Fibroblast of skin of abdomen (primary cell): ENCODE measurements at places on chromosomes 5 and 9.
A peak's percentile ranks its signal among the peaks of the same experiment; 100 is the strongest.

GRCh38 chr5:111553868-111554267 lies 41.5 kb upstream of the STARD4 start:
- DNase-seq: no peak

DNA sequence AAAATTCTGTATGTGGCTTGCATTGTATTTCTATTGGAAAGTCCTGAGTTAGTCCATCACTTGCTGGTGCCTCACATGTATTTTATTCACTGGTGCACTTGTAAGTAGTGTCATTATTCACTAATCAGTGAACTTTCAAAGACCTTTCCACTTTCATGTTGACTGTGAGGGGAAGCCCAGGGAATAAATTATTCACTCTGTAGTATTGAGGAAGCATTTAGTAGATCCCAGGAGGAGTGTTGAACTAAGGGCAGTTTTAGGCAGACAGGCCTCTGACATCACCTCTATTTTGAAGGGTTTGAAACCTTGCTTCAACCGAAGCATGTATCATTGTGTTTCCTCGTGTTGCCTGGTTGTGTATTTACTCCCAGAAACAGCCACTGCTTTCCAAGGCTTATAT lies 705.4 kb upstream of the RIOK2 start:
- DNase-seq: no peak

DNA sequence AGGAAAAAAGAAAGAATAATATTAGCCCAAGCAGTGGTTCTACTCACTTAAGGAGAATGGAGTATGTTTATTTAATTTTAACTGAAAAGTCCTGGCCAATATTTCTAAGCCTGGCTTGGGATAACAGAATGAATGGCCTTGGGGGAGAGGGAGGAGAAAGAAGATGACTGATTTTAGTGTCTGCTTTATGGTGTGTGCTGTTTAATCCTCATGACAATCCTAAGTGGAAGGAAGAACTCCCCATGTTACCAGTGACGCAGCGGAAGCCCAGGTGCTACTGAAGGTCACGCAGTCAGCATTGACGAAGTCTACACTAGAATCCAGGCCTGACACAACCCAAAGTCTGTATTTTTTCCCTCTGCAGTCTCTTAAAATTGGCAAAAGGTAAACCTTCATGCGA lies 50.5 kb downstream of the PALM2AKAP2 start:
- DNase-seq: no peak

GRCh38 chr9:32398207-32398606 lies 13.8 kb downstream of the ACO1 start:
- peak; percentile 34 for DNase-seq

DNA sequence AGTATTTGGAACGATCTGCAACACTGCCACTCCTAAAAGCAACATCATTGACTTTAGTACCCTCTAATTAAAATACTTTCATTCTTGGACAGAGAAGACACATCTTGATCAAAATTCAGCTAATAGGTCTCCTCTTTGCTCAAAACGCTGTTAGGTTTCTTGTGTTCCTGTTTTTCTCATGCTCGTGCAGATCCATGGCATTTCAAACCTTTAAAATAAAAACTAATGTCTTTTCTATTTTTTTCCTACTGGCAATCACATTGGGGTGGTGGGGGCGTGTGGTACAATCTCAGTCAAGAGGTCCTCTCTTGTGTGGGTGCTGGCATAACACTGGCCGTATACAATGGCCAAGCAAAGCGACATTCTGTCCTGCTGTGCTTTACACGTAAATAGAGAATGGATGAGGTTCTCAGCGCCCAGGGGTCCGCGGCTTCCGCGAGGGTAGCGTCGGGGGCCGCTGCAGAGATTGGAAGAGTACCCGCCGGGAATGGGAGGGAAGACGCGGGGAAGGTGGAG lies 315 bp upstream of the GPR150 start:
- no peak for DNase-seq

- DNase-seq: no peak
These were observed 30.5 kb downstream of the ZNF366 start for GRCh38 chr5:72476721-72477120.

DNA sequence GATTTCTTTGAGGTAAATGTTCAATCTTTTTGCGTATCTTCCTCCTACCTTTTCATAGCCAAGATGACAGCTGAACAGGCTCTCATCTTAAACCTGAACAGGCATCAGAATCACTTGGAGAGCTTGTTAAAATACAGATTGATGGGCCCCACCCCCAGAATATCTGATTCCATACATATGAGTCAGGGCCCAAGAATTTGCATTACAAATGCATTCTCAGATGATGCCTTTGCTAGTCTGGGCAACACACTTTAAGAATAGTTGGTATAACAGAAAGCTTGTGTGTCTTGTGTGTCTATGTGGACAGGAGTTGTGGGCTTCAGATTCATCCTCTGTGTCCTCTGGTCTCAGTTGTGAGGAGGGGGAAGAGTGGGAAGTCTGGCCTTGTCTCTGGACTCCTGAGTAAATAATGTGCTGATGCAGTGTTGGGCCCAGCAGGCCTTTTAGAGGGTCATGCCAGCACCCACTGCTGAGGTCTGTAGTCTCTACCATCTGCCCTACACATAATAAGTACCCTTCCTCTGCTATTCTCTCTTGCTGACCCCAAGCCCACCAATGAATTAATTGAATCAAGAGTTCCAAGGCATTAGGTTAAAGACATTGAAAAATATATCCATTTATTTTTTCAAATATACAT lies 43.1 kb downstream of the PTCD2 start:
- DNase-seq: peak; percentile 88

- DNase-seq: peak; percentile 26
These were observed 384.2 kb upstream of the ZNF462 start for GRCh38 chr9:106478727-106479126.

DNA sequence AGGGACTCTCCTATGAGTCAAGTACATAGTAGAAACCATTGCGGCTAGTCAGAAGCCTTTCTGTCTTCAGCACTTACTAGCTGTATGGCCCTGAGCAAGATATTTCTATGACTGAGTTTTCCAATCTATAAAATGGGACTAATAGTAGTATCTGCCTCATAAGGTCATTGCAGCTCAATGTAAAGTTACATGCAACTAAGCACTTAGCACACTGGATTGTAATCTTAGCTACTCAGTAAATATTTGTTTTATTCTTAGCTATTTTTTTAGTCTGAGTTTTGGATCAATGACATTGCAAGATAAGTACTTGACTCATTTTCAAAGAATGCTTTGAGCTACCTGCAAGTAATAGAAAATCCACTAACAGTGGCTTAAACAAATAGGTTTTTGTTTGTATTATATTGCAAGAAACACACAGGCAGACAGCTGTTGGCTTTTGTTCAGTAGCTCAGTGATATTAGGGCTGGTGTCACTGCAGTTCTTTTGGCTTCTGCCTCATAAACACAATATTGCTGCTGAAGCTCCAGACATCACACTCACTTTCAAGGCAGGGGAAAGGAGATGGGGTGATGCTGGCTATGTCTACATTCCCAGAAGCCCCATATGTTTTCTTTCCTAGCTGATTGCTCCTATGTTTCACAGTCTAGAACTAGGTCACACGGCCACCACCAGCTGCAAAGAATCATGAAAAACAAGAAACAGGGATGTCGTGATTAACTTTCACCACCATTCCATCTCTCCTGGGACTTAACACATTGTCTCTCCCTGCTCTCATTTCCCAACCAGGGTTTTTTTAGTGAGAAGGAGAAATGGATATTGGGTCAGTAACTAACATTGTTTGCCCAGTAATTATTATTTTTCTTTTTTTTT lies 26.9 kb upstream of the FAT2 start:
- no peak for DNase-seq

DNA sequence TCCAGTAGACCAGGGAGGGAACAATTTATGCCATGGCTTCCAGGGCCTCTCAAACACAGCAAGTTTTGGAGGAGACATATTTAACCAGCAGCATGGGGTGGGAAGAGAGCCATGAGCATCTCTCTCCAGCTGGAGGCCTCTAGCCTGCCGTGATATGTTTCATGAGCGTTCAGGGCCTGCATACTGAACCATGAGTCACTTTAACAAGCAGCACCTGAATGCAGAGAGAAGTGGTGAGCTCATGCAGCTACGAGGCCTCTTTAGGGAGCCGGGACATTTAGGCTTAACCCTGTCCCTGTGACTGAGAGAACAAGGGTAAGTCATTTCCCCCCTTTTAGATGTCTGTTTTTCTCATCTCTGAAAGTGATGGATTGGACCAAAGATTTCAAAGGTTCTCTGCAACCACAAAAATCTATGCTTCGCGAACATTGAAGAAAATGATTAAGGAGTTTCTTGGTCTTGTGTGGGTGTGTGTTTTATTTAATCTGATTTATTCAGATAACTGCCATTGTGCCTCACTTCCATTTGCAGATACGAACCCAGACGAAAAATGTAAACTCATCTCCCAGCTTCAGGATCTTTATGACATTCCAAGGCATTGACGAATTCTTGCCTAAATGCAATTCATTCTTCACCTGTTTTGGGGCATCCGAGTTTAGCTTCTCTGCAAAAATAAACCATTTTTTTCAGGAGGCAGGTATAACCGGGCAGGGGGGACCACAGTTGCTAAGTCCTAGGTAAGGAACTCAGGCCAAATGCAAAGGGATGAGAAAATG lies 157.0 kb downstream of the GABBR2 start:
- DNase-seq: peak; percentile 78

DNA sequence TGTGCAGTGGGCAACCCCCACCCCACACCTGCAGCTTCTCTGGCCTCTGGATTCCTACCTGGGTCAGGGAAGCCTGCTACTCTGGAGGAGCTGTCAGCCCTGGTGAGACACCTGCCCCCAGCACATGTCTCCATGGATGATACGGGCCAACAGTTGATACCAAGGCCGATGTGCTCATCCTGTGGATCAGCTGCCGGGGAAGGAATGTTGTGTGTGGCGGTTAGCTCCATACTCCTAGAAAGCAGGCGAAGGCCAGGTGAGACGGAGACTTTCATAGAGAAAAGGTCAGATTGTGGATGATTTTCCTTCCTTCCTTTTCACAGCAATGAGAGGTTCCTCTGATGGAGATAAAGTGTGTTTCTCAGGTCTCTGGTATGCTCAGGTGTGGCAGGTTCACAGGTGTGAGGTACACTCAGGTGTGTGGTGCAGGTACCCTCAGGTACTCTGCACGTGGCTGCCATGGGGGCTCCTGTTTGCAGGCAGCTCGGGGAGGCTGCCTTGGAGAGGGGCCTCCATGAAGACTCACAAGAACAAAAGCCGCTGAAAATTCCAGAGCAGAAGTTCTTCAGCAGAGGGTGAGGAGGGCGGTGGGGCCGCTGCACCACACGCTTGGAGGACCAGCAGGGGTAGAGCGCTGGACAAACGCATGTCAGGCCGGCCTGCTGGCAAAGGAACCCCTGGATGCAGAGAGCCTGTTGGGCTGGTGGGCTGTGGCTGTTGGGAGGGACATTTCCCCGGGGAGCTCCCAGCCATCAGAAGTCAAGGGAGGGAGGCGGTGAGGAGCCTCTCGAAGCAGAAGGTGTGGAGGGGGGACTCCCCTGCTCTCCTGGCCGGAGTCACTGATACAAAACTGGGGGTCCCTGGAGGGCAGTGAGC lies 5.1 kb upstream of the AHRR start:
- DNase-seq: no peak

GRCh38 chr9:1939926-1940368 lies 75.2 kb upstream of the SMARCA2 start:
- DNase-seq: no peak

DNA sequence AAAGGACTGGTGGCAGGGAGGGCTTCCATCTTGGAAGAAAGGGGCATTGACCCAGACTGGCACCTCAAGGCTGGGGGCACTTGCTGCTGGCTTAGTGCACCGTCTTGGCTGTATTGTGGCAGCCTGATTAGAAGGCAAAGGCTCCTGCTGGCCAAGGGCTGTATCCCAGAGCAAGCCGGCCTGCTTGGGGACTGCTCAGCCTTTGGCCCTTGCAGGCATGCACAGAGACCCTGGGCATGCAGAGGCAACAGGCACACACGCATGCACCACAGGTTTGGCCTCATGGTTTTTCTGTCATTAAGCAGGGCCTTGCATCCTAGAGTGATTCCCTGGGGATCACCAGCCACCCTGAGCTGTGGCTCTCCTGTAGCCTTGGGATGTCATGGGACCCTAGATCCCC lies 29.0 kb downstream of the PITX1 start:
- DNase-seq: no peak

DNA sequence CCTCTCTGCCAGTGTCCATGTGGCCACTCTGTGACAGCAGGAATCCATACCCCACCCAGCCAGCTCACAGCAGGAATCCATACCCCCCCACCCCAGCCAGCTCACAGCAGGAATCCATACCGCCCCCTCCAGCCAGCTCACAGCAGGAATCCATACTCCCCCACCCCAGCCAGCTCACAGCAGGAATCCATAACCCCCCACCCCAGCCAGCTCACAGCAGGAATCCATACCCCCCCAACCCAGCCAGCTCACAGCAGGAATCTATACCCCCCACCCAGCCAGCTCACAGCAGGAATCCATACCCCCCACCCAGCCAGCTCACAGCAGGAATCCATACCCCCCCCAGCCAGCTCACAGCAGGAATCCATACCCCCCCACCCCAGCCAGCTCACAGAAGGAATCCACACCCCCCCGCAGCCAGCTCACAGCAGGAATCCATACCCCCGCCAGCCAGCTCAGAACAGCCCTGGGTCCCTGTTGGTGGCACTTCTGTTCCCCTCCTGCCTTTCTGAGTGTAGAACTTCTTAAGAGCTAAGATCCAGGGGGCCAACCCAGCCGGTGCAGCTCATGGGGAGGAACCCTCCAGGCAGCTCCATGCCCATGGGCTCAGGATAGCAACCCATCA lies 8.4 kb upstream of the RXRA start:
- peak; percentile 98 for DNase-seq

GRCh38 chr5:139671096-139671841 lies 23.1 kb downstream of the CXXC5 start:
- no peak for DNase-seq

DNA sequence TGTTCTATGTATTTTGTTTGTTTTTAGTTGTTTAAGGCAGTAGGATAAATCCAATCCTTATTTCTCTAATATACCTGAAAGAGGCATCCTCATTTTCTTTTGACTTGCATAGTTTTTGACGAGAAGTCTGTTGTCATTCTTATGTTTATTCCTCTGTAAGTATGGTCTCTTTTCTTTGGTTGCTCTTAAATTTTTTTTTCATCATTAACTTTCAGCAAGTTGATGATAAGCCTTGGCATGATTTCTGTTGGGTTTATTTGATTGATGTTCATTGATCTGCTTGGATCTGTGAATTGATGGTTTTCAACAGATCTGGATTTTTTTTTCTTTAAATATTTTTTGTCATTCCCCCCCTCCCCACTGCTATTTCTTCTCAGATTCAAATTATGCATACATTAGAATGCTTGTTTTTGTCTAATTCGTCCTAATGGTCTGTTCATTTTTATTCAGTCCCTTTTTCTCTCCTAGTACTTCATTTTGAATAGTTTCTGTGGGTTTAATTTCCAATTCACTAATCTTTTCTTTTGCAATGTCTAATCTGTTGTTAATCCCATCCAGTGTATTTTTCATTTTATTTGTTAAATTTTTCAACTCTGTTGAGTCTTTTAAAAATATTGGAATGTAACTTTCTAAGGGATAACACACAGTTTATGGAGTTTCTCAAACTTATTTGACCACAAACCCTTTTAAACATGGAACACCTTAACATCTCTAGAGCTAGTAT lies 495.9 kb downstream of the CSNK1G3 start:
- DNase-seq: no peak

DNA sequence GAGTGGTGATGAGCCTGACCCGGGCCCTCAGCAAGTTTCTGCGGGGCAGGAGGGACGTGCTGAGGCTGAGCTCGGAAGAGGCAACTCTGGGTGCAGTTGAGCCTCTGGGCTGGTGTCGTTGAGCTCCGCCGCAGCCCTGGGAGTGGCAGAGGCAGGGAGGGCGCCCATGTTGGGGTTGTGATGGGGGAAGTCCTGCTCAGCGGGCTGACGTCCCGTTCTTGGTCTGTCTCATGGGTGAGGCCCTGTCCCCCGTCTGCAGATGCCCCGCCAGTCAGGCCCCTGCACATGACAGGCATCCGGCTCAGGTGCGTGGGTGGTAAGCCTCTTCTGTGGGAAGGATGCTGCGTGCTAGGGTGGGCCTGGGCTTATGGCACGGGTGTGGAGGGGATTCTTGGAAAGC lies 64.3 kb downstream of the RXRA start:
- DNase-seq: no peak
